ENCODE measurements at places on chromosomes 11 and 22. TPM values are rescaled to one million over a fixed set of nuclear protein-coding genes. Genes with fewer than 3 reads are reported as not detected.

The GNAZ gene
- 20.1 TPM for total RNA-seq

DNA sequence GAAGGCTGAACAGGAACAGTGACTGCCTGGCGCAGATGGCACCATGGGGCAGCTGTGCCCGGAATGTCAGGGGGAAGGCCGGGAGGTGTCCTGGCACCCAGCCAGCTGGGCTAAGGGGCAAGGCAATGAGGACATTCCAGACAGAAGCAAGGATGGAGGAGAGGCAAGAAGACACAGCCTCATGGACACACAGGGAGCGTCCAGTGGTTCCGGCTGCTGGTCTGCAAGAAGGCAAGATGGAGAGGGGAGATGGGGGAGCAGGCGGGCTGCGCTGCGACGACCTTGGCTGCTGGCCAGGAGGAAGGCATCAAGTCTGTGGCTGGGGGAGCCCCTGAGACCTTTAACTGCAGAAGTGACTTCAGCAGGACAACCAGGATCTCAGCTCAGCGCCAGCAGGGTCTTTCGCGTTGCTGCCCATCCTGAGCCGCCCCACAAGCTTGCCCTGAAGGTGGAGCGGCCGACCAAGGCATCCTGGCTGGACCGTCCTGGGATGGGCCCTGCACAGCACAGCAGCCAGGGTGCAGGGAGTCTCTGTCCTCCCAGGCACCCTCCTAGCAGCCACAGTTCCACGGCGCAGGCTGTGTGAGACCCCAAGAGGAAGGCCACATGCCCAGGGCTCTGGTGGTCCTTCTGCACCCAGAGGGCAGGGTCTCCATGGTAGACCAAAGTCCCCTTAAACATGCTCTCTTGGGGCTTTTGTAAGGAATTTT is 531.7 kb downstream of the BRD1 start:
- no peak for DNase-seq

- no peak for DNase-seq
Observed at GRCh38 chr11:34890089-34890488, 26.1 kb downstream of the APIP start.

- no peak for DNase-seq
Observed at GRCh38 chr11:67371189-67371910, 2.0 kb downstream of the CLCF1 start.

The OR52M1 gene
- total RNA-seq: not detected

GRCh38 chr11:122076512-122077120 is 39.4 kb downstream of the BLID start:
- no peak for DNase-seq

- no peak for DNase-seq
Observed at GRCh38 chr11:123357990-123358827, 71.9 kb upstream of the GRAMD1B start.

The GP1BB gene
- total RNA-seq: 3.3 TPM

DNA sequence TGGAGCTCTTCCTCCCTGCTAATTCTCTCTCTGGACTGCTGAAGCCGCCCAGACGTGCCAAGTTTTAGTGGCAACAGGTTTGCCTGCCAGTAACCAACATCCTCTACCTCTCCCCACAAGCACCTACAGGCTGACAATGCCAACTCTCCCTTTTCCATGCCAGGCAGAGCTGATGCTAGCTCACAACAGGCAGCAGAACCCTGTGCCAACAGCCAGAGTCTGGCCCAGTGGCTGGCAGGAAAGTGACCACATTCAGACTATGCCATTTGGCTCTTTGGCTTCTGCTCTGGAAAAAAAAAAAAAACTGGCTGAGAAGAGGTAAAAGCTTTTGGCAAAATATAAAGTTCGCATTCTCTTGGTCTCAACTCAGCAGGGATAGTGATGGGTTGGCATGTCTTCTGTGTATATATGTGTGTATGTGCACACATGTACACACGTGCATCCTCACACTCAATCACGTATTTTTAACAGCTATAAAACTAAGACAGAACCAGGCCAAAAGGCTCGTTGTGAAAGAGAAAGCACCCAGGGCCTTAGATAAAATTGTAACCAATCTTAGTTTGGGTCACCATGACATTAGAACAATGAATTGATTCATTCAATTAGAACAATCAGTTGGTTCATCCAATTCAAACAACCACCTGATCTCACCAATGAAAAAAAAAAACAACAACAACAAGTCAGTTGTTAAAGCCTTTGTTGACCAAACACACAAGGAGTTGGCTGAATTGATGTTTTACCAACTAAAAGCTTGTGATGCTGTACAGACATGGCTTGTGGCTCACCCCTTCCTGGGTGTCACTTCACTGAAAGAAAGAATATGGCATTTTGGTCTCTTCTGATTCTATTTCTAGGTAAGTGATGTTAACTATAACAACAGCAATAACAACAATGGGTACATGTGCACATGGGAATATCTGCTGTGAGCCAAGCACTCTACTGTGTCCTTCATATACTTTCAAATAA is 48.6 kb downstream of the TRIM29 start:
- DNase-seq: no peak

GRCh38 chr11:70326365-70326811 is 55.9 kb downstream of the PPFIA1 start:
- no peak for DNase-seq

The GDPD4 gene
- total RNA-seq: not detected

The MYEOV gene
- 5.9 TPM for total RNA-seq

The ALX4 gene
- total RNA-seq: 0.22 TPM

The ART1 gene
- not detected for total RNA-seq

The FZD4 gene
- 78.0 TPM for total RNA-seq

GRCh38 chr11:19281041-19281440 is 40.3 kb upstream of the E2F8 start:
- no peak for DNase-seq

The TNNT3 gene
- total RNA-seq: 5.3 TPM

GRCh38 chr11:125418396-125418795 is 77.7 kb downstream of the FEZ1 start:
- DNase-seq: no peak

The SERPING1 gene
- total RNA-seq: 574 TPM

- no peak for DNase-seq
Observed at GRCh38 chr11:122226810-122227379, 110.9 kb upstream of the BLID start.

The OR52E8 gene
- total RNA-seq: not detected

DNA sequence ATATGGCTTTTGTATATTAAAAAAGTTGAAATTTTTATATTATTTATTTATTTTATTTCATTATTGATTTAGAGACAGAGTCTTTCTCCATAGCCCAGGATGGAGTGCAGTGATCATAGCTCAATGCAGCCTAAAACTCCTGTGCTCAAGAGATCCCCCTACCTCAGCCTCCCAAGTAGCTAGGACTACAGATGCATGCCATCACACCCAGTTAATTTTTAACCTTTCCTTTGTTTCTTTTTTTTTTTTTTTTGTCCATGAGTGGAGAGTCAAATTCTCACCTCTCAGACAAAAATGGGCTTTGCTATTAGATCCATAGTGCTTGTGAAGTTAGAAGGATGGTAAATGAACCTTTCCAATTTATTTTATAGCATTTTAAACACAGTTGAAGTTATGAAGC is 182.5 kb downstream of the SOX6 start:
- no peak for DNase-seq

The SPTBN2 gene
- total RNA-seq: 3.1 TPM

DNA sequence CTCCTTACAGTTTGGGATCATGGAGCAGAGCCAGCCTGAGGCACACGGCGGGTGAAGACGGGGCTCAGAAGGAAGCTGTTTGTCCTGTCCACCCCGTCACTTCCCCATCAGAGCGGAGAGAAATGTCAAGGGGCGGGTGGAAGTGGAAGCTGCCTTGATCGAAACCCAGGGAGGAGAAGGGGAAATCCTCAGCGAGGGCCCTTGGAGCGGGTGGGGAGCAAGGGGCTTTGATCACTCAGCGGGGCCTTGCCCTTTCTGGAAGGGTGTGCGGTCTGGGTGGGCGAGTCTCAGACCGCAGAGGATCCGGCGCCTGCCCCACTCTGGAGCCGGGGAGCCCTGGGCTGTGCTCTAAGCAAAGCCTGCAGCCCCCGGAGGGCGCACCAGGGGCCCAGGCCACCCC is 320.4 kb downstream of the NTM start:
- DNase-seq: no peak

Measured in tibial nerve (tissue), 4 donors.